ENCODE measurements at places on chromosomes 12 and 14. TPM values are rescaled to one million over a fixed set of nuclear protein-coding genes. Genes with fewer than 3 reads are reported as not detected.

Gene A2ML1
- polyA plus RNA-seq = 0.21 TPM

Gene MAP1LC3B2
- 5.5 TPM for polyA plus RNA-seq

Gene C12orf50
- polyA plus RNA-seq = 0.27 TPM

Gene LRRC43
- not detected for polyA plus RNA-seq

DNA sequence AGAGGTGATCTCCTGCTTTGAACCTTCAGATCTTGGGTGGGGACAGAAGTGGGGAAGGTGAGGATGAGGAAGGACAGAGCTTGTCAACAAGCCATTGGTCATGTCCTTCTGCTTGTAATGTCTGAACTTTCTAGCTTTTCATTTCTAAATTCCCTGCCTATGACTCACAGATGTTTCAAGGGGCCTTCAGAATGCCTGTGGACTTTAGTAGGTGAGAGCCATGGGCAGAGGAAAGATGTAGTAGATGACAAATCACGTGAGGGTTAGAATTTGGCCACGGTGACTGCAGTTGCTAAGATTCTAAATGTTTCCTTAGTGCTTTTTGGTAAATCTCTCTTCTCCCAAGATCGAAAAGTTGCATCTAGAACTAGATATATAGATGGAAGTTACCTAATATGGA, 18.7 kb upstream of the CREBL2 start:
- no peak for DNase-seq

DNA sequence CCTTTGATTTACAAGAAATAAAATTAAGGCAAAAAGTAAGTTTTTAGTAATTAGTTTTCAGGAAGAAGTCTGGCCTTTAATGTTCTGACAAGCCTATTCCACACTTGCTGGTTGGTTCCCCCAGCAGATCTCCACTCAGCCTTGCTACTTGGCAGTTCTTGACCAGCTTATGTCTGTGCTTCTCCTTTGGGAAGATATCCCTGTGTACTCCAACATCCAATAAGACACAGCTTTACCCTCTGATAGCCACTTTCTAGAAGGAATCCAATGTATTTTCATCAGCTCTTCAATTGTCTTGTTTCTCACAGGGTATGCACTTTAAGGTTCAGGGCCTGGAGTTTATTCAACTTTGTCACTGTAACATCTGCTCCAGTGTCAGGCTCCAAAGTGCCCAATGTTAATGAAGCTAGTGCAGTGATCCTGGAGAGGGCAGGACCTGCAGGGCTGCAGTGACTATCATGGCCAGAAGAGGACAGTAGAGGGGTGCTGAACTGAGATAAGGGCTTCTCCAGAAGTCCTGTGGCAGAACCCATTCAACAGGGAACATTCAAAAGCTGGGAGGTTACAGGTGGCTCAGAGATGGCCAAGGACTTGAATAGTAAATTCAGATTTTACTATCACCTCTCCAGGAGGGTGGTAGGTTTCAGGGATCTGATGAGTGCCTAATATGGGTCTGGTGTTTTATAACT, 22.9 kb downstream of the JKAMP start:
- no peak for DNase-seq

- no peak for DNase-seq
These were observed 17.3 kb downstream of the JAG2 start for GRCh38 chr14:105151084-105151837.

GRCh38 chr14:38044710-38045109, 163.0 kb upstream of the SSTR1 start:
- DNase-seq = no peak

- DNase-seq = no peak
These were observed 77.2 kb downstream of the ARL6IP4 start for GRCh38 chr12:123057513-123058265.

Gene MYH7
- 525 TPM for polyA plus RNA-seq

- no peak for DNase-seq
These were observed 83.9 kb downstream of the ALG10 start for GRCh38 chr12:34106172-34106571.

GRCh38 chr12:76636121-76636692, 76.6 kb upstream of the OSBPL8 start:
- no peak for DNase-seq

- DNase-seq = no peak
These were observed 33.5 kb downstream of the ISCA2 start for GRCh38 chr14:74526854-74527585.

Gene HHIPL1
- polyA plus RNA-seq = 1.5 TPM
